Breast epithelium (tissue), 4 donors: ENCODE measurements at places on chromosomes 2 and 18.
A peak's percentile ranks its signal among the peaks of the same experiment; 100 is the strongest.

DNA sequence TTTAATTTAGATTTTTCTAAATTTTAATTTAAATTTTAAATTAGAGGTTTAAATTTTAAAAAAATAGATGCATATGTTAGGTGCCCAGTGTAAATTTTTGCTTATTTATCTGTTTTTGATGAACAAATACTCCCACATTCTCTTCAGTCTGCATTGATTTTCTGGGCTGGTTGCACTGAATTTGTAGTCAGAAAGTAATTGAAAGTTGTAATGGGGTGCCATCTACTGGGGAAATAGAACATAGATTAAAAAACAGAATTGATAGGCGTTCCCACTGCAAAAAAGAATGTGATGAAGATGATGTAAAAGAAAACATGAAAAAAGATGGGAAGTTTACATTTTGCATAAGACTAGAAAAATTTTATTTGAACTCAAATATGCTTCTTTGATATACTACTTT is 51.7 kb upstream of the CCDC85A start:
- DNase-seq, result no peak

GRCh38 chr2:159457589-159457988 is 158.8 kb downstream of the BAZ2B start:
- no peak for DNase-seq

DNA sequence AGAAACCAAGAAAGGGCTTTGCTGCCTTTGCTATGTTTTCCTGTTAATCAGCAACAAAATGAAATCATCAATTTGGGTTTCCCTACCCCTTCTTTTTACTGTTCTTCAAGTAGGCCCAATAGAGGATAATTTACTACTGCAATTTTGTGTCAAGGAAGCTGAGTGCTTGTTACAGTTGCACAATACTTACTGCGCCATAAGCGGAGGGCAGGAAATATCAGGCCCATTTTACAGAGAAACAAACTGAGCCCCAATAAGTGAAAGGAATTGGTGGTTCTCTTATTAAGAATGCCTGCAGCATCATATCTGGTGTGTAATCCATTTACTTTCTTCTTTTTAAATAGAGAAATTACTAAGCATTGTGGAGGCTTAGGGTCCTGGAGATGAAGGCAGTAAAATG is 9.3 kb upstream of the LBH start:
- DNase-seq, result no peak

DNA sequence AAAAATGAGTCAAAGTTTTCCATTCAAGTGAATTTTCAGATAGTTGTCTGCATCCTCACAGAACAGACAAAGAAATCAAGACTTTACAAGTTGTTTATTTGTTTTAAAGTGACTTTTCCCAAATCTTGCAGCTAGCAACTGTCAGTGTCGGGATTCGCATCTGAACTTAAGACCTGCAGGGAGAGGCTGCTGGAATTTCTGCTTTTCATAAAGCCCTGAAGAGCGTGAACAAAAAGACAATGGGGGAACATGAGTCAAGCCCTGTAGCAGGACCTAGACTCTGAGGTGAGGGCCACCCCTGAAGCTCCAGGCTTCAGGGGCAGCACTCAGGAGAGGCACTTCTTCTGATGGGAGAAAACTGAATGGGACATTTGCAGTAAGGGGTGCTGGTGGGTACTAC is 108.2 kb upstream of the CTAGE1 start:
- no peak for DNase-seq

GRCh38 chr2:239271882-239272281 is 128.9 kb downstream of the HDAC4 start:
- DNase-seq, result peak; percentile 17

- DNase-seq, result no peak
Measured at GRCh38 chr2:134079373-134079772, 174.5 kb upstream of the MGAT5 start.

DNA sequence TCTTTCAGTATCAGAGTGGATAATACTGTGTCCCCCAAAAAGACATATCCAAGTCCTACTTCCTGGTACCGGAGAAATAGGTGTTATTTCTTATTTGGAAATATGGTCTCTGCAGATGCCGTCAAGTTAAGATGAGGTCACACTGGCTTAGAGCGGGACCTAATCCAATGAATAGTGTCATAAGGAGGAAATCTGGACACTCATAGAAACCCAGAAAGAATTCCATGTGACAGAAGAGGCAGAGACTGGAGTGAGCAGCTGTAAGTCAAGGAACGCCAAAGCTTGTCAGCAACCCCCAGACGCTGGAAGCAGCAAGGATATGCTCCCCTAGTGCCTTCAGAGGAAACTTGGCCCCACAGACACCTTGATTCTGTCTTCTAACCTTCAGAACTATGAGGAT is 69.8 kb downstream of the CCBE1 start:
- no peak for DNase-seq
